ENCODE measurements at places on chromosomes 6 and 20. TPM values are rescaled to one million over a fixed set of nuclear protein-coding genes. Genes with fewer than 3 reads are reported as not detected.

Gene RBPJL
- not detected for total RNA-seq

Gene SLC26A8
- not detected for total RNA-seq

Gene GJA1
- 1,689 TPM for total RNA-seq

Gene FGD2
- total RNA-seq: not detected

Gene NKAIN4
- not detected for total RNA-seq

Gene RIPPLY2
- 0.17 TPM for total RNA-seq

Gene TMEM217
- 5.8 TPM for total RNA-seq

Gene HNF4A
- not detected for total RNA-seq

Gene COX4I2
- not detected for total RNA-seq

Gene ENPP4
- total RNA-seq: 0.26 TPM
